Inflammatory macrophage treated with lipopolysaccharide for 4 hours (primary cell): ENCODE measurements at places on chromosomes 7 and 10.

- no peak for DNase-seq
Observed at GRCh38 chr7:85229544-85229943, 42.7 kb upstream of the SEMA3D start.

DNA sequence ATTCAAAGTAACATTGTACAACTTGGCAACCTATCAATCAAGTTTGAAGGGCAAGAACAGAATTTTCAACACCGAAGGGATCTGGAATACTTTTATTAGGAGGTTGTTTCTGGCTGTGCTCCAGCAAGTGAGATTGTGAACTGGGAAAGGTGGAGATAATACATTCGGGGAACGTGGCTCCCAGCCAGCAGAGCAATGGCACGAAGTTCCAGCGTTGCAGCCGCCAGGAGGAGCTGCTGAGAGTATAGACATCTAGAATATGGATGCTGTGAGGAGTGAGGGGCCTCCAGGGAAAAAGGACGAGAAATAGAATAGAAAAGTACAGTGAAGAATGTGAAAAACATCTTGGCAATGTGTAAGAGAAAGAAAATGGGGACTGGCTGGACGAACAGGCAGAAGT, 69.5 kb downstream of the TCERG1L start:
- DNase-seq: no peak

- no peak for DNase-seq
Observed at GRCh38 chr10:107166403-107166802, 1.9 kb upstream of the SORCS1 start.

GRCh38 chr7:93629291-93629801, 54.8 kb upstream of the CALCR start:
- DNase-seq: no peak

GRCh38 chr7:15214976-15215375, 312.4 kb upstream of the DGKB start:
- no peak for DNase-seq

- no peak for DNase-seq
Observed at GRCh38 chr7:2687338-2687869, 598 bp upstream of the AMZ1 start.

GRCh38 chr10:20207653-20208052, 391.4 kb downstream of the PLXDC2 start:
- no peak for DNase-seq

- DNase-seq: no peak
Observed at GRCh38 chr7:156071612-156072011, 259.3 kb upstream of the SHH start.

DNA sequence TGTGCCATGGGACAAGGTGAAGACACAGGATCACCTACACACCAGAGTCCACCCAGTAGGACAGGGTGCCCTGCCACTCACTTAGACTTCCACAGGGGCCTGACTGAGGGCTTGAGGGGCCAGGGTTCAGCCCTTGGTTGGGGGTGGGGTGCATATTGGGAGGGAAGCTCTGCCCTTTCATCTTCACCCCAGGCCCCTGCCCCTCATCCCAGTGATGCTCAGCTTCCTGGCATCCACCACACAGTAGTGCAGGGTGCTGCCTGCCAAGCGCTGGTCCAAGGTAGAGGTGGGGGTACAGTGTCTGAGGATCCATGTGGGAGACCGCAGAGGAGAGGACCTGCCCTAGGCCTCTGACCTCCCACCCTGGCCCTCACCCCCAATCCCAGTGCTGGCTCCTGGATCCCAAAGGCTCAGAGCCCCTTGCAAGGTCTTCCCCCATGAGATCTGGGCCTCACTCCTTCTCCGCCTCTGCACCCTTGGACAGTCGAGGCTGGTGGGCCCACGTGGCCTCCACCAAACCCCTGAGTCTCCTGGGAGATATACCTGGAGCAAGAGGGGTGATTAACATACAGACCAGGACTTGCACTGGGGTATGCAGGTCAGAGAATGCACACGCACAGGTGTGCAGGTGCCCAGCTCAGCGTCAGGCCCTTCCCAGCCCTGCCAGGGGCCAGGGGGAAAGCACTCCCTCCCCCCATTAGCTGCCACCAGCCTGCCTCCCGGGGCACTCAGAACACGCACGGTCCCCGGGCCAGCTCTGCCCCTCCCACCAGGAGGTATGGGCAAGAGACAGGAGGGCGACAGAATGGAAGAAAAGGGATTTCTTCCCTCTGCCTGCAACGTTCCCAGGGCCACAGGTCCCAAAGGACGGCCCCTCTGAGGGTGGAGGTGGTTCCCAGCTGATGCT, 8.6 kb upstream of the IRF5 start:
- no peak for DNase-seq

- no peak for DNase-seq
Observed at GRCh38 chr7:134623193-134623592, 23.5 kb upstream of the BPGM start.

DNA sequence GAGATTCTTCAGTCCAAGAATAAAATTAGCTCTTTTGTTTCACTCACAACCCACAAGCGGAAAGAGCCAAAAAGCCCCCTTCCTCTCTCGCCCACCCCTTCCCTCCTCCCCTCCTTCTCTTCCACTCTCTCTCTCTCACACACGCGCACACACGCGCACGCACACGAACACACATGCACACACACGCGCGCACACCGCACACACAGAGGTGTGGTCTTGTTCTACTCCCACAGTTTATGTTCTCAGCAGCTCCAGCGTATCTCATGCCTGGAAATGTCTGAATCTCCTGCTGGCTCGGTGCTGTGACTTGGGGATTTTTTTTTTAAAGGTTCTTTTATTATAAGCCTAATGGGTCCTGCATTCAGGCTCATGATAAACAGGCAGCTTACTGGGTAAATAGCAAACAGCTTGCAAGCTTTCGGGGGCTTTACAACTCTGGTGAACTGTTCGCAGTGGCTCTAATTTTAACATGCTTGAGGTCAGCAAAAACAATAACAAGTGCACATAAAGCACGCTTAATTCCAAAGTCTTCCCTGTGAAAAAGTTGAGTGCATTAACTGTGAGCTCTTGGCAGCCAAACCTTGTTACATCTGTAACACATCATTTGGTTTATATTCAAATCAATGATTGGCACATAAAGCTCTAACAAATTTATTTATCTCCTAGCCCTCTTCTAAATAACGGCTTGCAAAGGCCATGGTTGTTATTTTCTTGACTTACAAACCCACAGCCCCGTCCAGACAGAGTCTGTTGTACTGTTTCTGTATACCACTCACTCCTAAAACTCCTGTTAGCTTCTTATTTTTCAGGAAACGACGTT, 424.1 kb upstream of the MGMT start:
- DNase-seq: no peak
